Stimulated activated CD4-positive, alpha-beta T cell treated with anti-CD3 and anti-CD28 coated beads, Interleukin-1b, Interleukin-23, amount 100 ng/mL, for 1 hour (primary cell): ENCODE measurements at places on chromosomes 5 and 9.

DNA sequence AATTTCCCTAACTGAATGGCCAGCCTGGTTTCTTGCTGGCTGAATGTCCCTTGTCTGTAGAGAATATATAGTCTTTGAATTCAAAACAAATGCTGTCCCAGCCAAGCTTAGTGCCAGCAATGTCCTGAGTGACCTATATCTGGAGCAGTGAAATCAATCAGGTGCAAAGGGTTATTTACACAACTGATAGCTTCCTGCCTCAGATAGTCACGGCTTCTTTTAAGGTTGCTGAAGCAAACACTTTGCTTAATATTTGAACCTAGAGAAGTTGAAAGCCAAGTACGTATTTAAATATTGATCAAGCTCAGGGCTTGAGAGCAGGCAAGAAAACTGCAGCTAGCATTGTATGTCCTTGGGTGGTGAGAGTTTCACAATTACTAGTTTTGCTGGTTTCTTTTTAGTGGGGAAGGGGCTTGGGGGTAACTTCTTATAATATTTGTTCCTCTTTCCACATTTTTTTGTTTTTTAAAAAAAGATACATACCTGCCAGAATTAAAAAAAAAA, 2.0 kb upstream of the ARHGEF28 start:
- DNase-seq = no peak

DNA sequence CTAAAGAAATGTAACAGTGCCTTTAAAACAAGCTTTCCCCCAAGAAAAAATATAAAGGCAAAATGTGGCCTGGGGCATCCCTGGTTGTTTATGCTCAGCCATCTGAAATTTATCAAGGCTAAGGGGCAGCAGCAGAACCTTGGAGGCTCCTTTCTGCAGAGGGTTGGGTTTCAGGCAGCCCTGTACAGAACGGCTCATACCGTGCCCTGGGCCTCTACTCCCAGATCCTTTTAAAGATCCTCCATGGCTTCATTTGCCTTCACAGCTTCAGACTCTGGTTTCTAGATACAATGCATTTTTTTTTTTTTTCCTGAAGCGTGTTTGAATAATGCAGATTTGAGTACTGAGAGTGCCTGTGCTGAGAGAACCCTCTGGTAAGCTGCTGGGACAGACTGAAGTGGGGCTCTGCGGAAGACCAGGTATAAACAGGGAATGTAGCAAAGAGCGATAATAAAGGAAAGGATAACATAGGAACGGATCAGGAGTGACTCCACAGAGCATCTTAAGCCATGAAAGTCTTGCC, 172.7 kb downstream of the DIRAS2 start:
- DNase-seq = no peak

DNA sequence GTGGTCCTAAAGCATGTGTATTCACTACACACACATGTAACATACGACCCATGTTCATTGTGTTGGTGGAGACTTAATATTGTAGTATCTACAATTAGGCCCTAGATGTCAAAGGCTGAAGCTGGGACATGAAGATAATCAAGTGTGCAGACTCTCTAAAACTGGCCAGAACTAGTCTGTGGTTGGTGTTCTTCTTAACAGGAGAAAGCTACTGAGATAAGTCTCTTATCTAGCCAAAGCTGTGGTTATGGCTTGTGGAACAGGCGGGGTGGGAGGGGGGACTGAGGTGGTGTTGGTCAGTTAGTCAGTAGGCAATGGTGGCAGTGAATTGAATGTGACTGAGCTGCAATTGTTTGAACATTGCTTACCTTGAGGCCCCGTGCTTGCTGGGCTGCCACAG, 112.7 kb upstream of the SLC24A2 start:
- DNase-seq = no peak

DNA sequence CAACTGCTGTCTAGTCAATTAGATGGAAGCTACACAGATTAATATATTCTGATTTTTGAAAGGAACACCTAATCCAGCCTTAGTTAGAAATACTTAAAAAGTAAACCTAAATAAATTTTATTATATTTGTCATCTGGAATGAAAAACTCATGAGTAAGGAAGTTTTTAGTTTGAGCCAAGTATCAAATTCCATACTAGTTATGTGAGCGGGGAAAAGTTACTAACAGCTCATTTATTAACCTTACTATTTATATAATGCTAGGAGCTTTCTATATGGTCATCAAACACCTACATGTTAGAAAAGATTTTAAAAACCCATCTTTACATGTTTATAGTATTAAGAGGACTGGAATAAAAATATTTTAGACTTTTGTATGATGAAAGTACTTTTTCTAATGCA, 41.6 kb upstream of the POU5F2 start:
- no peak for DNase-seq

DNA sequence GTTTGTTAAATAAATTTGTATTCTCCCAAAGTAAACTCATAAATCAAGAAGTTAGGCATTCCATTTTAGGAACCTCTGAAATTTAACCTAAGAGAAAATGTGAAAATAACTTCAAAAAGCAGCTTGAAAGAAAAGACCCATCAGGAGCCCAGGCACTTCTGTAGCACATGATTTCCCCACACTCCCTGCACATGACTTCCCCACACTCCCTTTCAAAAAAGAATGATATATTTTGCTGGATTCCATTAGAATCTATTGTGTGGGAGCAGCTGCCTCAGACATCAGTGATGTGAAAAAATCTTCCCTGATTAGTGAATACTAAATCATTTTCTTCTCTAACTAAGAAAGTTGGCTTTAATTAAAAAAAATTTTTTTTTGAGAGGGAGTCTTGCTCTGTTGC, 83.3 kb downstream of the GLDC start:
- DNase-seq = no peak

DNA sequence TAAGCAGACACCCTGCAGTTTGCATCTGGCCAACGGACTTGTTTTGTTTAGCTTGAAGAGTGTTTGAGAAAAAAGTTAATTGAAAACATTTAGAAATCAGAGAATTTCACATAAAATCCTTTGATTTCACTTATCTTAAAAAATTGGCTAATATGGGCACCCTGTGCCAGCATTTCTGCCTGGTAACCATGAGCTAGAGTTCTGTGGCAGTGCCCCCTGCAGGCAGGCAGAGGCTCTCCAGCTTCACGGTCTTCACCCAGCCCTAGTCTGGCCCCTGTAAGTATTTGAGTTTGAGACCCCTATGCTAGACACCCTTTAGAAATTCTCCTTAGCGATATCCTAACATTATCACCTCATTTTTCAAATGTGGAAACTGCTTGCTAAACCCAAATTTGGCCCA, 18.8 kb upstream of the FANCC start:
- no peak for DNase-seq

- DNase-seq = no peak
These were observed 182.9 kb upstream of the MEF2C start for GRCh38 chr5:89065919-89066318.

DNA sequence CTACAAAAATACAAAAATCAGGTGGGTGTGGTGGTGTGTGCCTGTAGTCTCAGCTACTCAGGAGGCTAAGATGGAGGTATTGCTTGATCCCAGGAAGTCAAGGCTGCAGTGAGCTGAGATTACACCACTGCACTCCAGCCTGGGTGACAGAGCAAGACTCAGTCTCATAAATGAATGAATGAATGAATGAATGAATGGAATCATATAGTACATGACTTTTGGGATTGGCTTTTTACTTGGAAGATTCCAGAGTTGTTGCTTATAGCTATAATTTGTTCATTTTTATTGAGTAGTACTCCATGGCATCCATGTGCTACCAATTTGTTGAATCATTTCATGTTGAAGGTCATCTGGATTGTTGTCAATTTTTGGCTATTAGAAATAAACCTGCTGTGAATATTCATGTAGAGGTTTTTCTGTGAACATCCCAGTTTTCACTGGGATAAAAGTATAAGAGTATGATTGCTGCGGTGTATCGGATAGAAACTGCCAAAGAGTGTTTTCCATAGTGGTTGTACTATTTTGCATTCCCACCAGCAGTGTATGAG, 19.9 kb downstream of the ERBIN start:
- DNase-seq = no peak

- no peak for DNase-seq
These were observed 332.3 kb downstream of the NPR3 start for GRCh38 chr5:33043343-33043997.

DNA sequence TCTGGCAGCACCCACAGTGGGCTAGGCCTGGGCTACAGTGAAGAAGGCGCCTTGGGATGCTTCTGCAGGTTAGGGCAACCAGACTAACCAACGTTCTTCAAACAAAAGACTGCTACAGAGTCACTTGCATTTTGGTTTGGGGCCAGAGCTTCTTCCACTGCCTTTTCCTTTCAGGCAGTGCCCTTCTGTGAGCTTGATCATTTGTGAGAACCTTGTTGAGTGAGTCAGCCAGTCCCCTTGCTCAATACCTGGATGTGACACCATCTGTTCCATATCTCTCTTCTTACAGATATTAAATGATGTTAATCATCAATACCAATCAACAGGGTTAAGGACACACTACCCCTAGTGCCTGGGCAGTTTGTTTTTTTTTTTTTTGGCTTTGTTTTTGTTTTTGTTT, 46.5 kb upstream of the VDAC1 start:
- no peak for DNase-seq

DNA sequence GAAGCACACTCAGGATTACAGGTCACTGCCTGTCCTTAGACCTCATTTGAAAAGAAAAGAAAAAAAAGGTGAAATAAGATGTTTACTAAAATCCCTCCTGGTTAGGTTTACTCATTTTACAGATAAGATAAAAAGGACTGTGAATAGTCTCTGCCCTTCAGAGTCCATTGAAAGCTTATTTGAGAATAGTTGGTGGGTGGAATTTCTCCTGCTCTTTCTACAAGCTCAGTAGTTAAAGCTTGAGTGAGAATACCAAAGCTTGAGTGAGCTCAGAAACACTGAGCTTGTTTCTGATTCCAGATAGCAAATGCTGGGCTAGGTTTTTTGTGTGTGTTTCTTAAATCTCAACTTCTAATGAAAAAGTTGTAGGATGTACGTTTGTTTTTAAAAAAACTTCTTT, 106.7 kb downstream of the SLF1 start:
- DNase-seq = no peak

DNA sequence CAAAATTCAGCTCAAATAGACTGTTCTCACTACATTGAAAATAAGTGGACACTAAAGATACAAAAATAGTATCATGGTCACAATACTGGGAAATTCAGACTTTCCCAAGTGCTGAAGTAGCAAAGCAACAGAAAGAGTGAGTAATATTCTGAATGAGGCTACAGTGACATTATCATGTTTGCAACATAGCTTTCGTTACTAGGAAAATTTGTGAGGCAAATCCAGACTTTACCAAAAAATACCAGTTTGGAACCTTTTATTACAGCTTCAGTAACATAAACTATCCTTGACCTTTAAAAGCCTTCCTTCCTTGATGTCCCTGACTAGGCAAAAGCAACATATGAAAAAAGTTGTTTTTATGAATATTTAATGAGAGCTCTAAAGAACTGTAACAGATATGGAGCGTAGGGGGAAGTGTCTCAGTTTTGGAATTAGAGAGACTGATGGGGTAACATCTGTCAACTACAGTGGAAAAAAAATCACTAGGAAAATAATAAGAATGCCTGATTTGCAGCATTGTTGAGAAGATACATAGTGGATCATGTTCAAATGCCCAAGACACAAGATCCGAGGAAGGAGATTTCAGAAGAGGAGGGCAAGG, 312.9 kb downstream of the ADGRV1 start:
- no peak for DNase-seq

DNA sequence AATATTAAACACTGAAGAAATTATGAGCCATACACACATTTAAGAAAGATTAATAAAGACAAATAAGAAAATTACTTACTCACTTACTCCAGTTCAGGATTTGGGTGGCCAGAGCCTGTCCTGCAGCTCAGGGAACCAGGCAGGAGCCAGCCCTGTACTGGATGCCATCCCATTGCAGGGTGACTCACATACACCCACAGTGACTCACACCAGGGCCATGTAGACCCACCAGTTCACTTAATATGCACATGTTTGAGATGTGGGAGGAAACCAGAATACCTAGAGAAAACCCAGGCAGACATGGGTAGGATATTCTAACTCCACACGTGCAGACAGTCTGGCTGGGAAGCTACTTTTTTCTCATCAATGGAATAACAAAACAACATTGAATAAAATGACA, 49.6 kb upstream of the ADRB2 start:
- DNase-seq = no peak

GRCh38 chr9:81022177-81022576, 667.2 kb downstream of the TLE1 start:
- no peak for DNase-seq

GRCh38 chr5:40483316-40483715, 196.4 kb upstream of the PTGER4 start:
- DNase-seq = no peak

GRCh38 chr5:4571248-4571948, 568.7 kb upstream of the ADAMTS16 start:
- DNase-seq = no peak

GRCh38 chr5:124395287-124395686, 351.2 kb downstream of the ZNF608 start:
- DNase-seq = no peak

DNA sequence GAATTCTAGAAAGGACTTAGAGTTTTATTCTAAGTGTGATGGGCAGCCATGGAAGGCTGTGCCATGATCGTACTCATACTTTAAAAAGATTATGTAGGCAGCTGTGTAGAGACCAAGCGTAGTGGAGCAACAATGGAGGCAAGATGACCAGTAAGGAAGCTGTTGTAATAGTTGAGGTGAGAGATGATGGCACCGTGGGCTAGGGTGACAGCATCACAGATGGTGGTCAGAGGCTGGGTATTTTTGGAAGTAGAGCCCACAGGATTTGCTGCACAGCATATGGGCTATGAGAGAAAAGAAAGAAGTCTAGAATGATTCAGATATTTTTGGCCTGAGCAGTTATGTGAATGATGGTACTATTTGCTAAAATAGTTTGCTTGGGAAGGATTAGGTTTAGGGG, 7.7 kb downstream of the ARHGAP26 start:
- DNase-seq = no peak

- DNase-seq = no peak
These were observed 203.4 kb upstream of the NMUR2 start for GRCh38 chr5:152608458-152608857.

DNA sequence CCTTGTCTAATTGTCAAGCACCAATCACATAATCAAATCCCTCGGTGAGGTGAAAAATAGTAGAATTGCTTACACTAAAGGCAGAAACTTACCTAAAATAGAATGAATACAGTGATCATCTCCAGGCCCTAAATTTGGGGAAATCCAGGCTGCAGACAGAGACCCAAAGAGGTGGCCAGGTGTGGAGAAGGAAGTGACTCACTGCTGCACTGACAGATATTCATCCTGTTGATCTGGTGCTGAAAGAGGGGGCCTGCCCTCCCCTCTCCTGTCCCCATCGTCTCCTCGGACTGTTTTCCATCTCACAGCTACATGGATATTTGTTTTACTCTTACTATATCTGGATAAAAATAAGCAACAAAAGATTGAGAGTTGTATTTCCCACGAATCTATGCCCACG, 15.9 kb downstream of the OR2Y1 start:
- no peak for DNase-seq
